ENCODE measurements at places on chromosomes 7 and 10.

DNA sequence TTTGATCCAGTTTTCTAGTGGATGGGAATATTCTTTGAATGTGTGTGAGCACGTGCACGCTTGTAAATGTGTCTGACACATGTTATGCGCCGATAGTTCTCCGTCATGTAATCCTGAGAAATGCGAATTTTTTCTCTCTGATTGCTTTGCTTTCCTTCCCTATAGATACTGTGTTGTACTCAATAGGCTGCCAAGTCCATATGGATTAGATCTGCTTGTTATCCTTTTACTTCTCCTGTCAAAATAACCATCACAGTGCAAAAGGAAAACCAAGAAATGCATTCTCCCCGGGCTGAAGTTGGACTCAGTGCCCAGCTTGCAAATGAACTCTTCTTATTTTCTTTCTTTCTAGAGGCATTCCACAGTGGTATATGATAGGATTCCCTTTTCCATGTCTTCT, 131.9 kb downstream of the KIAA1217 start:
- DNase-seq: no peak

- no peak for DNase-seq
Measured at GRCh38 chr10:1572519-1573333, 164.6 kb downstream of the ADARB2 start.

GRCh38 chr10:91006752-91007346, 86.0 kb upstream of the ANKRD1 start:
- DNase-seq: no peak

GRCh38 chr10:70675496-70676161, 3.3 kb downstream of the ADAMTS14 start:
- DNase-seq: no peak

DNA sequence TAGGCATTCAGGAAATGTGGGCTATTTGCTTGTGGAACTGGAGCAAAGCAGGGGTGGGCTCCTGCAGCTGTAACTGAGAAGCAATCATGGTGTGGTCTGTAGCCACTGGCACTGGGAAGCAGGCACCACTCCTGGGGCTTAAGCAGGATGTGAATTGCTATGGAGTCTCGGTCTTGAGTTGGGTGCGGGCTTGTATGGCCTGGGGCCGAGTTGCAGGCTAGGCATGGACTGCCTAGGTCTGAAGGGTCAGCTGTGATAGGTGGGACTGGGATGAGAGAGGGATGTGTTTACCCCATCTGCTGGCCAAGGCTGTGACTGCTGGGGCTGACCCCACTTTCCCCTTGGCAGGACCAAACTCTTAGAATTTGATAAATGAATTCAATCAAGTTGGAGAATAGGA, 43.0 kb downstream of the ADCY1 start:
- DNase-seq: no peak

- no peak for DNase-seq
Measured at GRCh38 chr10:10807106-10807505, 210.6 kb upstream of the CELF2 start.

GRCh38 chr10:110216942-110217661, 9.7 kb downstream of the MXI1 start:
- no peak for DNase-seq
